ENCODE measurements at places on chromosomes 2 and 18.
A peak's percentile ranks its signal among the peaks of the same experiment; 100 is the strongest.

DNA sequence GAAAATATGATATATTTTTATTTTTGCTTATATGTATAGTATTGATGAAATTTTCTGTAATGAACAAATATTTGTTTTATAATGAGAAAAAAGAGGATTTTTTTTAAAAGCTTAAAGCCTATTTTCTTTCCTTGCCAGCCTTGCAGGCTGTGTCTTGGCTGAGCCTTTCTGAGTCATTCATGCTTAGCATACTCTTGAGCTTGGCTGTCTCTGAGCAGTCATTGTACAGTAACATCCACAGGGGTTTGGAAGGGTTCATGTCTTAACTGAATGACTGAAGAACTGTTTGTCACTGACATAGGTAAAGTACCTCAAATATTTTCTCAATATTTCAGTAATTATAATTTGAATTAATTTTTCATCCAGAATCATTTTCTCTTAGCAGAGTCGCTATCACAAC, 49.3 kb downstream of the GPR39 start:
- DNase-seq = no peak

DNA sequence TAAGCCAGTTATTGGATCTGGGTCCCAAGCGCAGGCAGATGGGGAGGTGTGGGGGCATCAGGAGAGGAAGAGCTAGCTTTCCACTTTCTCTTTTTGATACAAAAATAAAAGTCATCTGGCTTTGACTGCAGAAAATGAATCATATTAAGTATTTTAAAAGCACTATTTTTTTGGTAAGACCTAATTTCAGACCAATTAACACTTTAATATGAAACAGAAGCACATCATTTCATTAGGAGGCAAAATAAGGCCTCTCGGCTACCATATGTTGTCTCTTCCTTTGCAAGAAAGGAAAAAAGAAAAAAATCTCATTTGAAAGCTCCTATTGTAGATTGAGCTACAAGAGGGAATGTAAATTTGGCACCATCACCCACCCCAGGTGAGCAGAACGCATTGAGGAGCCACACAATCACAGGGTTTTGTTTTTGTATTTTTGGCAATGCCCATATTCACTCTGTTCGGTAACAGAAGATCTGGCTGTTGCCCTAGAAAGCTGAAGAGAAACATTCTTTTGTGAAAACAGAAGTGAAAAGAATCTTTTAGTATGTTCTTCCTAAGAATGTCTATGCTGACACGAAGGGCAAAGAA, 390.7 kb upstream of the ETAA1 start:
- DNase-seq = no peak

DNA sequence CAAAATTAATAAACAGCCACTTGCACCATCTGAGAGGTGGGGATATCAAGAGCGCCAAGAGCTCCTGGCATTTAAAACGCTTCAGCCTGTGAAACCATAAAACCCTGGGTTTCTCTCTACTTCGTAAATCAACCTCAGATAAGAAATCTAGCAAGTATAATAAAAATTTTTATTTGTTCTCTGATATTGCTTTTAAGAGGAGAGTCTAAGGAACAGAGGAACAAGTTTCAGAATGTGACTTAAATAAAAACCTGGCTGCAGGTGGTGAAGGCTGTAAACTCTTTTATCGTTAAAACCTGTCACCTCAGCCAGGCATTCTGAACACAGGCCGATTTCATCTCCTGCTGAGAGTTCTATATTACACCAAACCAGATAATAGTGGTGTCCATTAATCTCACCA, 9.9 kb downstream of the DYTN start:
- no peak for DNase-seq

DNA sequence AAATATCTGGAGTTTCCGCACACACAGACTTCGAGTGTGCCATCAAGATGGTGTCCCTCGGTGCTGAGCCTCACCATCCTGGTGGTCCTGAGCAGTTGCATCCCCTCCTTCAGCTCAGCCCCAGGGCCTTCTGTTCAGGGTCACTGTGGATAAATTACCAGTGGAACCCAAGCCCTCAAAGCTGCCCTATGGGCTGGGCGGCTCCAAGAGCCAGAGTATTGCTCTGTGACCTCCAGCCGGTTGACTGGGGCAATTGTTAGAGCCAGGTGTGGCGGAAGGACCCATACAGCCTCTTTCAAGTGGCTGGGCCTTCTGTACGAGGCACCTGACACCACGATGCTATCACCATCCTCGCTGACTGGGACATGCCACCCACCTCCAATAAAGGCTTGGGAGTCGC, 215.5 kb downstream of the GBX2 start:
- no peak for DNase-seq

GRCh38 chr2:206993964-206994363, 54.6 kb downstream of the CPO start:
- no peak for DNase-seq

- no peak for DNase-seq
Observed at GRCh38 chr2:239223310-239224198, 177.3 kb downstream of the HDAC4 start.

DNA sequence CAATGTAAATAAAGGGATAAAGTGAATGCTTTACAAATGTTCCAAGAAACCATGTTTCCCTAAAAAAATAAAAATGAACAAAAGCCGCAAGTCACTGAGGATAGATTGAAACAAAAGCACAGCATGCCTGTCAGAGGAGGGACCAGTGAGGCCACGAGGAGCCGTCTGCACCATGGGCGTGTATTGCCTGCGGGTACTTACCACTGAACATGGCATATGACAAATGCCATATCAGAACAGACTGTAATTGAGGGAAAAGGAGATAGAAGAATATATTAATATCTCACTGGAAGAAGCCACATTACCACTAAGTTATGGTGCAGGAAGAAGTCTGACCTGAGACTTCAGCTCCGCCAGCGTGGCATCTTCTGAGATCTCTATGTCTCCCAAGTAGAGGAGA, 75.8 kb downstream of the USP40 start:
- peak; percentile 13 for DNase-seq

DNA sequence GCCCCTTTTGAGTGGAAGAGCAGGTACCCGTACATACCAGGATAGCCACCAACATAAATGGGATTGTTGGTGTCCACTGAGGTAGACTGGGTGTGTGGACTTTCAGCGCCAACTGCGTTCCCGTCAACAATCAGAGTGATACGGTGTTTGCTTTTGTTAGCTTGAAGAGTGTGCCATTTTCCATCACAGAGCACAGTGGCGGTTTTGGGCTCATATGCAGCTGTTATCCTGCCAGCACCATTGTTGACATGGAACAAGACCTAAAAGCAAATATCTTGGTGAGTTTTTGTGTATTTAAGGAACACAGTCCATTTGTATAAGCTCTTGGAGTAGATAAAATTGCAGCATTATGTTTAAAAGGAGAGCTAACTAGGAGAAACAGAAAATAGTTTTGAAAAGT, 174.5 kb downstream of the LAMA1 start:
- no peak for DNase-seq

- no peak for DNase-seq
Observed at GRCh38 chr18:55136258-55136657, 177.0 kb upstream of the CCDC68 start.

GRCh38 chr2:11842336-11842735, 95.9 kb downstream of the LPIN1 start:
- DNase-seq = no peak

- no peak for DNase-seq
Observed at GRCh38 chr18:36808681-36809080, 20.1 kb downstream of the TPGS2 start.

- DNase-seq = no peak
Observed at GRCh38 chr18:58903533-58903932, 38.9 kb downstream of the ZNF532 start.

- DNase-seq = no peak
Observed at GRCh38 chr2:215635788-215636139, 199.9 kb upstream of the FN1 start.

DNA sequence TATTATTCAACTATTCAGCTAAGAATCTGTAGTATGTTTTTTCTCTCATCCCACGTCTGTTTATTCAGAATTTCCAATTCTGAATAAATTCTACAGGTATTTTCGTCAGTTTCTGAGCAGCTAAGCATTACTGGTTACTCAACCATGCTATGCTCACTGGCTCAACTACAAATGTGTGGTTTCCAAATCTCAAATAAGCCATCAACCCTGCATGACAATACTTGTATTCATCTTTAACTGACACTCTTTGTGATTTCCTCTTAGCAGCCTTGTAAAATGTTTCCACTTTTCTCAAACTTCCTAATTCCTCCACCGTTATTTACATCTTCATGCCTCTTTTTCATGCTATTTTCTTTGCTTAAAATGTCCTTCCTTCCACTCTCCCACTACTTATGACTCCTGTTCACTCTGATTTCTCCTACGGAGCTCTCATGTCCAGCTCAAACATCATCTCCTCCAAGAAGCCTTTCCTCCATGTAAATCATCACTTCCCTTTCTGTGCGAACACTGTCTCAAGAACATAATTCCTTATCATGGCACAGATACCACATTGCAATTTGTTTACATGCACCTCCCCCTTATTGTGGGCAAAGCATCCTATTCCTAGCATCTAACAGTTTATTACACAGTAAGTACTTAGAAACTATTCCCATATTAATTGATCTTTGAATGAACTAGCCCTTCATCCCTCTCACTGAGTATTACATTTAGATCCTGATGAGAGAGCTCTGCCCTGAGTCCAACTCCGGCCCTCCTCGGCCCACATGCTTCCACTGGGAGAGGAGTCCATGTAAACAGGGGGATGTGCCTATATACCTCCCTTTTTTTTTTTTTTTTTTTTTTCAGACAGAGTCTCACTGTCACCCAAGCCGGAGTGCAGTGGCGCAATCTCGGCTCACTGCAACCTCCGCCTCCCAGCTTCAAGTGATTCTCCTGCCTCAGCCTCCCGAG, 10.5 kb downstream of the CCDC88A start:
- no peak for DNase-seq

Measured in NCI-H146 (cell line).